Aorta (tissue), 5 donors: ENCODE measurements at places on chromosomes 7 and 10. TPM values are rescaled to one million over a fixed set of nuclear protein-coding genes. Genes with fewer than 3 reads are reported as not detected.

LIPJ gene
- total RNA-seq = 0.87 TPM

MARVELD1 gene
- total RNA-seq = 87.4 TPM

CYP2C19 gene
- not detected for total RNA-seq

C10orf53 gene
- total RNA-seq = not detected

SEMA3E gene
- total RNA-seq = 35.0 TPM

CDC14C gene
- not detected for total RNA-seq

LMBR1 gene
- 63.1 TPM for total RNA-seq

TAS2R4 gene
- 4.5 TPM for total RNA-seq

SPDYE2 gene
- total RNA-seq = not detected

MALRD1 gene
- total RNA-seq = 2.4 TPM

HOXA9 gene
- total RNA-seq = 1.6 TPM

OR6V1 gene
- total RNA-seq = not detected

CDNF gene
- 1.9 TPM for total RNA-seq

PON1 gene
- not detected for total RNA-seq

ST8SIA6 gene
- total RNA-seq = 2.4 TPM

VIPR2 gene
- total RNA-seq = 10.4 TPM

SLC13A1 gene
- not detected for total RNA-seq

NUTM2A gene
- 1.0 TPM for total RNA-seq

CHCHD1 gene
- 13.2 TPM for total RNA-seq

IFIT1B gene
- total RNA-seq = 0.16 TPM
